ENCODE measurements at places on chromosomes 4 and X.
A peak's percentile ranks its signal among the peaks of the same experiment; 100 is the strongest.

- DNase-seq = no peak
Observed at GRCh38 chr4:43754566-43754965, 694.0 kb downstream of the KCTD8 start.

DNA sequence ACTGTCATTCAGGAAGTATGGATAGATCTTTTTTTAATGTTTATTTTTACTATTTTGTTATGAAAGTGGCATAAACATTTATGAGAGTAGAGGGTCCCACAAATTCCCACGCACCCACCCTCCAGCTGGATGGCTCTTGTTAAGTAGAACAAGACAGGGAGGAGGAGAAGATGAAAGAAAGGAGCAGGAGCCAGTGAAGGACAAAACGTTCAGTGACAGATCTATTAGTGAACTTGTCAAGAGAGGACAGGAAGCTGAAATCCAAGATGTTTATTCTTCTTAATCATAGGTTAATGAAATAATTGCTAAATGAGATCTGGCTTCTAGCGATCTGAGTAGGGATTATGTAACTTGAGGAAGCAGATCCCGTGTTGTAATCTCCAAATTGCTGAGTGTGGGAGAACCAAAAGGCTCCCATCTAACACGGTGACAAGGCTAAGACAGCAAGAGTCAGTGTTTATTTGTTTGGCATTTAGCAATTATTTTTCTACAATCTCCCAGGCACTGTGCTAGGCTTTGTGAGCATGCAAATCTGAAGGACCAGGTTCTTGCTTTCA lies 162.5 kb downstream of the SHROOM3 start:
- DNase-seq = no peak

DNA sequence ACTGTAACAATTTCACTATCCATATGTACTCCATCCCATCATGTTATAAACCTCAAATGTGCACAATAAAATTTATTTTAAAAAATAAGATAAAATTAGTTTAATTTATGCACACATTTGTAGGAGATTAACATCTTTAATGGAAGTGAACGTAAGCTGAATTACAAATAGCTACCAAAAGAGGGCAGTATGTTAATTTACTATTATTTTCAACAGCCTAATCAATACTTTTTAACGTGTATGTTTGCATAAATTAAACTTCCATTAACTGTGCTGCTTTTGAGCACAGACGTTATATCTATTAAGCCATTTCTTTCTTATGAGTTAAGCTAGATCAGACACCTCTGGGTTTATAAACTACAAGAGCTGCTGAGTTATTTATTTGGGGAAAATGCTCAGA lies 56.5 kb upstream of the PHKA2 start:
- no peak for DNase-seq

DNA sequence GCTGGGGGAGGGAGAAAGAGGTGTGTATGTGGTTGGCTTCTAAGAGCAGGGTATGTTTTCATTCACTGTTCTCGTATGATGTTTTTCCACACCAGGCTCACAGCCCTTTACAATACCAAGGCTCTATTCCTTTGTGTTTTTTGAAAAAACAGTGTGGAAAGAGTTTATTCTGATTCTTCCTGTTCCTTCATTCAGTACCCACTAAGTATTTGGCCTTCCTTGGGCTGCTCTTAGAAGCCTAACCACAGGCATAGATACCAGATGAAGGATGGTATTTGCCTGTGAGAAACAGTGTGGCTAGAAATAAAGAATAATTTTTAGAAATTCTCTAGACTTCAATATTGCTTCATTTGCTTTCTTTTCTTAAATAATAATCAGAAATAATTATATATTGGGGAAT lies 518.0 kb upstream of the DIPK2B start:
- no peak for DNase-seq

GRCh38 chr4:129641179-129641578 lies 545.2 kb downstream of the C4orf33 start:
- DNase-seq = peak; percentile 27
